ENCODE measurements at places on chromosomes 13 and 19. TPM values are rescaled to one million over a fixed set of nuclear protein-coding genes. Genes with fewer than 3 reads are reported as not detected.

THAP8 gene
- 6.0 TPM for total RNA-seq

FREM2 gene
- total RNA-seq = not detected

KASH5 gene
- not detected for total RNA-seq

ZNF492 gene
- total RNA-seq = not detected

ZNF439 gene
- total RNA-seq = not detected

KLK12 gene
- total RNA-seq = not detected

LILRA2 gene
- total RNA-seq = not detected

ALOX5AP gene
- total RNA-seq = 9.7 TPM
